Activated T-helper 9 cell treated with anti-CD3 and anti-CD28 coated beads, Interleukin-2, amount 50 U/mL, for 16 hours (primary cell): ENCODE measurements at places on chromosomes 6 and 20.

- no peak for DNase-seq
These were observed 70.7 kb upstream of the INSM1 start for GRCh38 chr20:20297181-20297580.

- DNase-seq = no peak
These were observed 170.6 kb downstream of the CARMIL1 start for GRCh38 chr6:25449774-25450173.

DNA sequence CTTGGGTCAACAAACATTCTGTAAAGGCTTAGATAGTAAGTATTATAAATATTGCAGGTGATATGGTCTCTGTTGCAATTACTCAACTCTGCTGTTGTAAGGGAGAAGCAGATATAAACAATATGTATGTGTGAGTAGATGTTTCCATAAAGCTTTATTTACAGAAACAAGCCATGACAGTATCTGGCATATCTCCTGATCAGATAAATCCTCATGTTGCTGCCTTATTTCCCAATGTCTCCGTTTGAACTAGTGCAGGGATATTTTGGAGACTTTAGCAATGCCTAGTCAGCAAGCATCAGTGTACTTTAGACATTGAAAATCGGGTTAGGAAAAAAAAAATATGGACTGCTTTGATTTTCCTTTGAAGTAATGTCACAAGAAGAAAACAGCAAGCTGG lies 96.1 kb downstream of the LAMA2 start:
- DNase-seq = no peak

DNA sequence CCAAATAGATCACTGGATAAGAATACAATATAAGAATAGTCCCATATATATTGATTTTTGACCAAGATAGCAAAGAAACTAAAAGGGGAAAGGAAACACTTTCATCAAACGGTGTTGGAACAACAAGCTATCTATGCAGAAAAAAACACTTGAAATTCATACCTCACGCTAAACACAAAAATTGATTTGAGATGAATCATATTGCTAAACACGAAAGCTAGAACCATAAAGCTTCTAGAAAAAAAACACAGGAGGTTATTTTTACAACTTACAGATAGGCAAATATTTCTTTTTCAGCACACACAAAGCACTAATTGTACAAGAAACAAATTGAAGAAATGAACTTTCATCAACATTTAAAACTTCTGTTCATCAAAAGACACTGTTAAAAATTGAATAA lies 36.7 kb upstream of the TMEM14A start:
- no peak for DNase-seq

DNA sequence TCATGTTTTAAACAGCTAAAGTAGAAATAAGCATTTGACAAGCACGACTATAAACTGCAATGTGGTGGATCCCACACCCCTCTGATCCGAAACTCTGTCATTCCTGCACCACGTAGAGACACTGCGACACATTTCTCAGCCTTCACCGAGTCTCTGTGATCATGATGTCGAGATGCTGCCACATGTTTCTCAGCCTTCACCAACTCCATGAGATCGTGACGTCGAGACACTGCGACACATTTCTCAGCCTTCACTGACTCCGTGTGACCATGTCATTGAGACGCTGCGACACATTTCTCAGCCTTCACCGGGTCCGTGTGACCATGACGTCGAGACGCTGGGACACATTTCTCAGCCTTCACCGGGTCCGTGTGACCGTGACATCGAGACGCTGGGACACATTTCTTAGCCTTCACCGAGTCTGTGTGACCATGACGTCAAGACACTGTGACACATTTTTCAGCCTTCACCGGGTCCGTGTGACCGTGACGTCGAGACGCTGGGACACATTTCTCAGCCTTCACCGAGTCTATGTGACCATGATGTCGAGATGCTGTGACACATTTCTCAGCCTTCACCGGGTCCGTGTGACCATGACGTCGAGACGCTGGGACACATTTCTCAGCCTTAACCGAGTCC lies 143.0 kb downstream of the TTLL2 start:
- no peak for DNase-seq

DNA sequence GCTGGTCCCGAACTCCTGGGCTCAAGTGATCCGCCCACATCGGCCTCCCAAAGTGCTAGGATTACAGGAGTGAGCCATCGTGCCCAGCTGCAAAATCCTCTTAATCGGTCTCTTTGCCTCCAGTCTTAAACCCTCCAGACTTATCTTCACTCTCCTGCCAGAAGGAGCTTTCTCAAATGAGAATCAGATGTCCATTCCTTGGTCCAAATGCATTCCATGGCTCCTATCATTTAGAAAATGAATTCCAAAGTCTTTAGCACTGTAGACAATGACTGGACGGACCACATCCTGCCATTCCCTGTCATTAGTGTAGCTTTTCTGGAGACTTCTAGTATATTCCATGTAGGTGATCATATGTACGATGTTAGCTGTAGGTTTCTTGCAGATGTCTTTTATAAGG lies 141.9 kb downstream of the ID4 start:
- no peak for DNase-seq

DNA sequence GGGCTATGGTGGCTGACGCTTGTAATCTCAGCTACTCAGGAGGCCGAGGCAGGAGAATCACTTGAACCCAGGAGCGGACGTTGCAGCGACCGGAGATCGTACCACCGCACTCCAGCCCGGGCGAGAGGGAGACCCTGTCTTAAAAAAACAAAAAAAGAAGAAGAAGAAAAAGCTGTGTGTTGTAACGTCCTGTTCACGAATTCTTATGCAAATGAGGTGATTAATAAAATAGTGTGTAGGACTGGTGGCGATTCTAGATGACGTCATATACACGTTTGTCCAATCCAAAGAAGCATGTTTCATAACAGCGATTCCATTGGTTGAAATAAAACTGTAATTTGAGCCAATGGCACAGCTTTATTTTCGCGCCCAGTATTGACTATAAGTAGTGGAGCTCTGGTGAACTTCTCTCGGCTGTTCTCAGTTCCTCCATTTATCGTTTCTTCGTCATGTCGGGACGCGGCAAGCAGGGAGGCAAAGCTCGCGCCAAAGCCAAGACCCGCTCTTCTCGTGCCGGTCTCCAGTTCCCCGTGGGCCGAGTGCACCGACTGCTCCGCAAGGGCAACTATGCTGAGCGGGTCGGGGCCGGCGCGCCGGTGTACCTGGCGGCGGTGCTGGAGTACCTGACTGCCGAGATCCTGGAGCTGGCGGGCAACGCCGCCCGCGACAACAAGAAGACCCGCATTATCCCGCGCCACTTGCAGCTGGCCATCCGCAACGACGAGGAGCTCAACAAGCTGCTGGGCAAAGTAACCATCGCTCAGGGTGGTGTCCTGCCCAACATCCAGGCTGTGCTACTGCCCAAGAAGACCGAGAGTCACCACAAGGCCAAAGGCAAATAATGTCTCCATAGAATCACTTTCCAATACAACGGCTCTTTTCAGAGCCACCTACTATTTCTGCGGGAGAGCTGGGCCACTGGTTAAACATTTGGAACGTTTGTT lies 47.0 kb downstream of the OR2B2 start:
- DNase-seq = peak; percentile 34

DNA sequence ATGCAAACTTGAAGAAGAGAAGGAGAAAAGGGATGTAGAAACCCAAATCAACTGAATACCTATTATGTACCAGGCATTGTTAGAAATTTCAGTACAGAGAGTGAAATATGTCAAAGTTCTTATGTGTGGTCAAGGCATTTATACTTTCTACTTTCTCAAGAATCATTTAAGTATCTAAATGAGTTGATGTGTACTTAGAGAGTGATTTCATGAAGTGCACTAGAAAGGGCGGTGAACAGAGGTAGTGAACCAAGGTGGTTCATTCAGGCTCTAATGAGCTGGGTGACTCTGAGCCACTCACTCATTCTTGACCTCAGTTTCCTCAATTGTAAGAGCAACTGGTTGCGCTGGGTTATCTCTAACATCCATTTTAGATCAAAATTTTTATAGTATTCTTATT lies 3.3 kb downstream of the PDE7B start:
- no peak for DNase-seq
